Breast epithelium (tissue), 4 donors: ENCODE measurements at places on chromosomes 7 and 10. TPM values are rescaled to one million over a fixed set of nuclear protein-coding genes. Genes with fewer than 3 reads are reported as not detected.

- DNase-seq: no peak
These were observed 626 bp downstream of the PRPF18 start for GRCh38 chr10:13587391-13587790.

DNA sequence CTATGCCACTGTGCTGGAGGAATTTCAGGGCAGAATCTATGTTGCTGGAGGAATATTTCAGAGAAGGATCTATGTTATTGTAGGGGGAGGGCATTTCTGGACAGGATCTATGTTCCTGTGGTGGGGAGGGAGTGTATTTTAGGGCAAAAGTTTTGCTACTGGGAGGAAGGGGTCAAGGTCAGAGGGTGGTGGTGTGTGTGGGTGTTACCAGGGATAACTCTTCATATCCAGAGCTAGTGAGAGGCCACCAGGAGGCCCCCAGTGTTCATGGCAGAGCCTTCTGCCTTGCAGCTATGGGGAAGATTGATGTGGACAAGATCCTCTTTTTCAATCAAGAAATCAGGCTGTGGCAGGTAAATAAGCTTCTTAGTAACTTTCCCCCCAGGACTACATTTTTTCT is 2.0 kb upstream of the STRA8 start:
- no peak for DNase-seq

Gene GBX1
- total RNA-seq: not detected

GRCh38 chr7:33062023-33062781 is at the start of gene NT5C3A:
Gene NT5C3A, minus strand, starts transcription at chr7:33062776. Its CDS starts 71 bp downstream, at chr7:33062705.
- DNase-seq: peak; percentile 52

Gene PARD3
- 93.7 TPM for total RNA-seq

DNA sequence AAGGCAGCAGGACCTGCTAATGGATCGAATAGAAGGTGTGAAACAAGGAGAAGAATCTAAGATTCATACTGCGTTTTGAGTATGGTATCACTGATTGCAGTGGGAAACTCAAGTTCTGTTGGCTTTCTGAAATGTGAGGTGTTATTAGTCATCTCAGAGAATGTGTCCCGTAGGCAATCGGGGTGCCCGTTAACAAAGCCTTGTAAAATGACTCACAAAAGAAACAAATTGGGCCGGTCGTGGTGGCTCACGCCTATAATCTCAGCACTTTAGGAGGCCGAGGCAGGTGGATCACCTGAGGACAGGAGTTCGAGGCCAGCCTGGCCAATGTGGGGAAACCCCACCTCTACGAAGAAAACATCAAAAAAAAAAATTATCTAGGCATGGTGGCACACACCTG is 118.2 kb upstream of the C7orf33 start:
- DNase-seq: no peak

DNA sequence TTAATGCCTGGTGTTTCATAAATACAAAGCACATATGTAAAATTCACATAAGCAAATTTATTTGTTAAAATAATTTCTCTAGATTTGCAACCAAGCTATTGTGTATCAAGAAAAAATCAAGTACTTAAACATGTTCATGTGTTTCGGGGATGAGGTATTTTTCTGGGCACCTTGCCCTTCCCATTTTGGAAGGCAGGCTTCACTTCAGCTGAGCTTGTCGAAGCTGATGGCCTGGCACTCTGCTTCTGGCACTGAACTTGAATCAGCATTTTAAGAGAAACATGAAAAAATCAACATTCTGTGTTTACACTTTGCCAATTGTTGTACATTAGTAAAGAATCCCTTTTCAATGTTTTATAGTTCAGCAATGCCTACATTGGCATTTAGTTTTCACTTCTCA is 179.1 kb upstream of the STEAP4 start:
- no peak for DNase-seq

DNA sequence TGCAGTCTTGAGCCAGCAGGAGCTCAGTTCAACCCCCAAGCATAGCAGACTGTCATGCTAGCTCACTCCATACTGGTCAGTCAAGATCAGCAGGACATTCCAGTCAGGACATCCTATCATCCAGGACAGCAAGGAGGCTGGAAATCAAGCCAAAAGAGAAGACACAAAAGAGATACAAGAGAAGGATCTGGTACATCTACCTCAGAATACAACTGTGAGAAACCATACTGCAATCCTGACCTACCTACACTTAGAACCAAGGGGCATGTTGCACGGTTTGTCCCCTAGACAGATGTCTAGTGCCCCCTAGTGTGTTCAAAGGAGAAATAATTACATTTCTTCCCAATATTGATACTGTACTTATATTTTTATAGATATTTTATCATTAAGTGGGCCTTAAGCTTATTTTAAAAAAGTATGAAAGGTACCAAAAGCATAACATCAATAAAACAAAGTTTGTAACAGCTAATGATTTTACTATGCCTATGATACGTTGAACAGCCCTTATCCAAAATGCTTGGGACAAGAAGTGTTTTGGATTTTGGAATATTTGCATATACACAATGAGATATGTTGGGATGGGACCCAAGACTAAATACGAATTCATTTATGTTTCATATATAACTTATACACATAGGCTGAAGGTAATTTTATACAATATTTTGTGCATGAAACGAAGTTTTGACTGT is 26.7 kb downstream of the ERCC6 start:
- no peak for DNase-seq
